HTR-8/SVneo (cell line): ENCODE measurements at places on chromosomes 12 and 14.

GRCh38 chr12:80937391-80938238, at the start of gene LIN7A:
TSS of gene LIN7A (minus strand) at chr12:80937934. CDS start at chr12:80937722, 212 bp downstream.
- DNase-seq, result peak; percentile 26

GRCh38 chr14:31154956-31155355, 52.6 kb downstream of the HECTD1 start:
- DNase-seq, result no peak

GRCh38 chr12:128019996-128020544, 246.9 kb upstream of the TMEM132C start:
- no peak for DNase-seq

- DNase-seq, result no peak
Measured at GRCh38 chr12:126734296-126734695, 1532.7 kb upstream of the TMEM132C start.

GRCh38 chr12:97359021-97359690, 103.4 kb upstream of the RMST start:
- no peak for DNase-seq

GRCh38 chr14:85714069-85714468, 184.1 kb downstream of the FLRT2 start:
- DNase-seq, result no peak

- DNase-seq, result no peak
Measured at GRCh38 chr14:91985521-91986255, 38.2 kb upstream of the FBLN5 start.

DNA sequence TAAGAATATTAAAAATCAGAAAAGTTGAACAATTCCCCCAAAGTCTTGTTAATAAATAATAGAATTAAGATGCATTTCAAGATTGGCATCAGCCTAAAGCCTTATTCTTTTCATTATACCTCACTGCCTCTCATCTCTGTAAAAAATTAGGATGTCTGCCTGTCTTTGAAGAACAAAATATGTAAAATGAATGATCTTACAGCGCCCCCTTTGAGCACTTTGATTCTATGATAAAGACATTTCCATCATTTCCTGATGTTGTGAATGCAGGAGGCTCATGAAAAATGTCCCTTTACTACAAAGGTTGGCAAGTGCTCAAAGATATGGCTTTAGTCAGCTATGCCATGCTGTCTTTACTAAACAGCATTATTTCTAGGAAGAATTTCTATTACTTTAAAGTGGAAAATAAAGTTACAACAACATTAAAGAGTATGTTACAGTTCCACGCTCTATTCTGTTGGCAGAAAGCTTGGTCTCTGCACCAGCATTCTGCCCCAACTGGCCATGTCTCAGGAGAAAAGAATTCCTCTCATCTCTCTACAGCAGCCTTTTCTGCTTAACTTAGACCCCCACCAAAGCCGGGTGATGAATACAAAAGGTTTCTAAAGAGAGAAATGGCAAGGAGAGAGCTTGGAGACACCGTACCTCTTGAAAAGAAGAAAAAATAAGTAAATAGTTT, 95.1 kb downstream of the LLPH start:
- no peak for DNase-seq

DNA sequence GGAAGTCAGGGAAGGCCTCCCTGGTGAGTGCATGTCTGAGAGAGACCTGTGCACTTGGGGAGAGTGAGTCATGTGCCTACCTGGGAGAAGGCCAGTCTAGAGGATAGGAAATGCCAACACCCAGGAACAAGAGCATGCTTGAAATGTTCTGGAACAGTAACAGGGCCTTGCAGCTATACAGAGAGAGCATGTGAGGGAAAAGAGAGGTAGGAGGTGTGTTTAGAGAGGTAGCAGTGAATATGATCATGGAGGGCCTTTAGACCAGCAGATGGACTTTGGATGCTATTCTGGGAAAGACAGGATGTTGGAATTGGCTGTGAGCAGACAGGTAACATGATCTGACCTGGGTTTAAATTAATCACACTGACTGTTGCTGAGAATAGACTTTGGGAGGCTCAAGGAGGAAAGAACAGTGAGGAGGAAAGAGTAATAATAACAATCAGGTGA, 1143.6 kb downstream of the FLRT2 start:
- no peak for DNase-seq

GRCh38 chr12:67446716-67447115, 177.6 kb downstream of the CAND1 start:
- no peak for DNase-seq

DNA sequence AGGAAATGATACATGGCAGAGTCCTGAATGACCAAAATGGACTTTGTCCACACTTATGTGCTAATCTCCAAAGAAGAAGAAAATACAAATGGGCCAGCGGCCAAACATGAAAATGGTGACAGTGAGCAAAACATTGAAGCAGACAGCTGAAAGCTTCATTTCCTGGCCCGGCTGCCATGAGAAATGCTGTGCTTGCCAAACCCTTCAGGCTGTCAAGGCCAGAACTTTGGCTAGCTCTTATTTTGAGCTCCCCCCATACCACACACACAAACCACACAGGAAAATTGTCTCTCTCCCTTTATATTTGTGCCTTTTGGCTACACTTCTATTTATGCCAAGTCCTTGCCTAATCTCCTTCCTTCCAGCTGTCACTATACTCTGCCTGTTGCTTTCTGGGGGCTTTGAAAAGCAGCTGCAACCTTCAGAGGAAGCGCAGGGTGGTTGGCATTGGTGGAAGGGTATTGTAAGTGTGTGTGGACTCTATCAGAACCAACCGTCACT, 323.8 kb downstream of the RAD51B start:
- DNase-seq, result no peak

DNA sequence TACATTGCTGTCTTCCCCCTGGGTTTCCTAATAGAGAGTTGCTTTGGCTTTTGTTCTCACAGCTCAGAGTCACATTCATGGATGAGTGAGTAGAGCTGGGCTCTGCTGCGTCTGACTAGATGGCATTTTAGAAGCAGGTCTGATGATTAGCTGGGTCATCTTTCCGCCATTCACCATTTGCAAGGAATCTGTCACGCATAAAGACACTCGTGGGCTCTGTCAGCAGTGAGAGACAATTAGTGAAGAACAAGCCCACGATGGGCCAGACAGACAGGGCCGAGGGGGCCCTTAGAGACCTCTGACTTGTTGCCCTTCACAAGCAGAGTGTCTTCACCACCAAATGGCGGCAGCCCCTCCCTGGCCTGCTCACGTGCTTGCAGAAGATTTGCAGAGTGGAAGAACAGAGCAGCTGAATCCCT, 175.0 kb downstream of the CRADD start:
- DNase-seq, result no peak

GRCh38 chr14:39232554-39233415, 930 bp upstream of the MIA2 start:
- DNase-seq, result no peak

- DNase-seq, result no peak
Measured at GRCh38 chr14:61543946-61544345, 151.4 kb upstream of the HIF1A start.

DNA sequence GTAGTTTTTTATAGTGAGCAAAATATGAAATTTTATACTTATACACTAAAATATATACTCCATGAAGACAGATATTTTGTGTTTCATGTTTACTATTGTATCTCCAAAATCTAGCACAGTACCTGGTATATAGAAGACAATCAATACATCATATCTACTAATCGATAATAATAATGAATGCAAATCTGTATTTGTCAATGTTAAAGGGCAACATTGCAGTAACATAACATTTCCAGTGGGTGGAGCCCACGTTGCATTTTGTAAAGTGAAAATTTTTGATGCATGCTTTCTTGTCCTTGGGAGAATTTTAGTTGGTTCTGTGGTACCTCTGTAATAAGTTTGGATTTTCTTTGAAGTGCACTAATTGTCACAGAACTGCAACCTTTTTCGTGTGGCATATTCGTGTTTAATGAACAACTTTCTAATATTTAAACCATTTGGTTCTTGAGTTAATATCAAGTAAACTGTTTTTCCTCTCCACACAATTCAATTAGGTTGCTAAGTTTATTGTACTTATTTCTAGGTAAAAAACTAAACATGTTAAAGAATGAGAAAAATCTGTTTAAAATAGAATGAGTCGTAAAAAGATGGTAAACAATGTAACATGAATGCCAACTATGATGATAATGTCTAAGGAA, 47.4 kb downstream of the AVPR1A start:
- DNase-seq, result peak; percentile 27

DNA sequence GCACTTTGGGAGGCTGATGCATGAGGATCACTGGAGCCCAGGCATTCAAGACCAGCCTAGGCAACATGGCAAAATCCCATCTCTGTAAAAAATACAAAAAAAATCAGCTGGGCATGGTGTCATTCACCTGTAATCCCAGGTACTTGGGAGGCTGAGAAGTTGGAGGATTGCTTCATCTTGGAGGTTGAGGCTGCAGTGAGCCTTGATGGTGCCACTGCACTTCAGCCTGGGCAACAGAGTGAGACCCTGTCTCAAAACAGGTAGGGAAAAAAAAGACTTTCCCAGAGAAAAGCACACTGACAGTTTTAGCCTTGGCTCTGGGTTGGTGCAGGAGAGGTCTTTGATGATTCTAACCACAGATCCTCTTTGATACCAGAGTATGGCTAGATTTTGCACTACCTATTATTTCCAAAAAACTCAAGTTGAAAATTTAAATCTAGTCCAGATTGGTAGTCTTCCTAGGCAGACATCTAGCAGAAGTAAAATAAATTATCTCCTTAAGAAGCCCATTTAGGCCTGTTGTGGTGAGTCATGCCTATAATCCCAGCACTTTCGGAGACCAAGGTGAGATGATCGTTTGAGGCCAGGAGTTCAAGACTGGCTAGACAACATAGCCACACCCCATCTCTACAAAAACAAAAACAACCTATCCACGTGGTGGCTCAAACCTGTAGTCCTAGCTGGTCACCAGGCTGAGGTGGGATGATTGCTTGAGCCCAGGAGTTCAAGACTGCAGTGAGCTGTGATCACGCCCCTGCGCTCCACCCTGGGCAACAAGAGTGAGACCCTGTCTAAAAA, 18.6 kb downstream of the LARP4 start:
- DNase-seq, result no peak

DNA sequence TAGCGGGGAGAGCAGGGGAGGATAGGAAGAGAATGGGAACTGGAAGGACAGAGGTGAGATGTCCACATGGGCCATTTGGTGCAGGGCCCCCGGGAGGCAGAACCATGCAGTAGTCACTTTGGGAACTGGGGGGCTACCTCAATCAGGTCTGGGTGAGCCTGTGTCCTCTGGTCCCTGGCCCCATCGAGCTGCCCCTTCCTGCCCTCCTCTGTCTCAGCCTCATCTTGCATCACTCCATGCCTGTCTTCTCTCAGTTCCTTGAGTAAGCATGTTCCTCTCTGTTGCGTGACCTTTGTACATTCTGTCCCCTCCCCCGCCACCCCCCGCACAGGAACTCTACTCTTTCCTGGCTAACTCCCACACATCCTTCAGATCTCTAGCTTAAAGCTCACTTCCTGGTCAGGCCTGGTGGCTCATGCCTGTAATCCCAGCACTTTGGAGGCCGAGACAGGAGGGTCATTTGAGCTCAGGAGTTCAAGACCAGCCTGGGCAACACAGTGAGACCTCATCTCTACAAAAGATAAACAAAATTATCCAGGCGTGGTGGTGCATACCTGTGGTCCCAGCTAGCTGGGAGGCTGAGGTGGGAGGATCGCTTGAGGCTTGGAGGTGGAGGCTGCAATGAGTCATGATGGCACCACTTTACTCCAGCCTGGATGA, 23.2 kb downstream of the FOS start:
- no peak for DNase-seq

- DNase-seq, result peak; percentile 9
Measured at GRCh38 chr12:81668475-81668874, 90.7 kb downstream of the PPFIA2 start.

DNA sequence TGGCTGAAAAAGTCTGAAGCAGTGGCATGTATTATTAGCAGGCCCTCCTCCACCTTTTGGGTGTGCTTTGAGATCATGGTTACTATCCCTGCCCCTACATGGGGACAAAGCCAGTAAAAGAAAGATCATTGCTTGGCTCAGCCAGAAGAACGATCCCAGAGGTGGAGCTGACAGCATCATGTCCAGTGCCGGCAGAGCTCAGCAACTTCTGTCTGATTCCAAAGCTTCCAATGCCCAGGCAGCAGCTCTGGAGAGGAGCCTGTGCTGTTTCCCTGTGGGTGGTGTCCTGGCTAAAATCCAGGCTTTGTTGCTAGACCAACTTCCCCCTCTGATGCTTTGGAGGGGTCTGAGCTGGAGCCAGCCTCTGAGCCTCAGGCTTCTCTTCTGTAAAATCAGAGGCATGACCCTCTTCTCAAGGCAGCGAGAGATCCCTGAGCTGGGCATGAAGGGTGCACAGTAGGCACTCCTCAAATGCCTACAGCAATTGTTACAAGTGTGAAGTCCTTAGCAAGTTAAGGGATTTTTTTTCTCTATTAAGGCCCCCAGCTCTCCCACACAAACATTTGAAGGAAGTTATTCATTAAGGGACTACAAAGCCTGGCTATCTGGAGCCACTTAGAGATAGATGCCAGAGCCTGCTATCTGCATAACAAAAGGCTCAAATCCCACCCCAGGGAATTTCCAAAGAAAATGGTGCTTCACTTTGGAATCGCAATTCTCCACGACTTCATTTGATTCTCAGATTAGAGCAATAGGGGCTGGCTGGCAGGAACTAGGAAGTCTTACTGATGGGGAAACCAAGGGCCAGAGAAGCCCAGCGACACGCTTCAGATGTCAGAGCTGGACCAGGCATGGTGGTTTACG, 10.9 kb upstream of the GSC start:
- no peak for DNase-seq

- DNase-seq, result no peak
Measured at GRCh38 chr14:86179980-86180379, 650.0 kb downstream of the FLRT2 start.

GRCh38 chr12:77746096-77746495, 84.6 kb upstream of the NAV3 start:
- DNase-seq, result no peak

DNA sequence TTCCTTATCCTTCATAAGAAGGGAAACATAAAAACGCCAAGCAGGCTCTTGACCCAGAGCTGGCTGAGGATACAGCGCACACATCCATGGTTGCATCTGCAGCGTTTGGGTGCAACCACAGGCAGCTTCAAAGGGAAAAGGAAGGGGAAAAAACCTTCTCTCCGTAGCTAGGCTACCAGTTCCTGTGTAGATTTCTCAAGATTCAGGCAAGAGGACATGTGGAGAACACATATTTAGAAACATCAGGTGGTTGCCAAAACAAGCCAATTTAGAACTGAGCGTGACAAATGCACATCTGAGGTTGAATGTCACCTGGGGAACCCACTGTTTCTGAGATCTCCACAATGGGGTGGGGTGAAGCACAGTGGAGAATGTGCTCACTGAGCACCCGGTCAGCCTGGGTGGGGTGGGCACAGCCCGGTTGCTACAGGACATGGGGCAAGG, 78.3 kb upstream of the BDKRB2 start:
- DNase-seq, result no peak

DNA sequence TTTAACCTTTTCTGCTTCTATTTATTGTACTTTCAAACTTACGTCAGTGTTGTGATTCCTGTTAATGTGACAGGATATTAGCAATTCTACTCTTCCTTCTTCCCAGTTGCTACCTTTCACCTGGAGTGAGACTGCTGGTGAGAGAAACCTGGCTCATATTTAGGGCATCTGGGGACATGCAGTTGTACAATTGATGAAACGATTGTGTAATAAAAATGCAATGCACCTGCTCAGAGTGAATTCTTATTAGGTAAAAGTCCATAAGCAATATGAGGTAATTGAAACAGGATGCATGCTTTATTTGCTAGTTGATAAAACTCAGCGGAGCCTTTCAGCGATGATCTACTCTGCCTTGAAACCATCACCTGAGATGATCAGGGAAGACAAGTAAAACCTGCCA, 116.1 kb upstream of the FBXO33 start:
- no peak for DNase-seq
